HEK293T (cell line): ENCODE measurements at places on chromosomes 12 and 14.
A peak's percentile ranks its signal among the peaks of the same experiment; 100 is the strongest.

GRCh38 chr12:13377698-13378097, 181.2 kb downstream of the EMP1 start:
- DNase-seq: no peak

DNA sequence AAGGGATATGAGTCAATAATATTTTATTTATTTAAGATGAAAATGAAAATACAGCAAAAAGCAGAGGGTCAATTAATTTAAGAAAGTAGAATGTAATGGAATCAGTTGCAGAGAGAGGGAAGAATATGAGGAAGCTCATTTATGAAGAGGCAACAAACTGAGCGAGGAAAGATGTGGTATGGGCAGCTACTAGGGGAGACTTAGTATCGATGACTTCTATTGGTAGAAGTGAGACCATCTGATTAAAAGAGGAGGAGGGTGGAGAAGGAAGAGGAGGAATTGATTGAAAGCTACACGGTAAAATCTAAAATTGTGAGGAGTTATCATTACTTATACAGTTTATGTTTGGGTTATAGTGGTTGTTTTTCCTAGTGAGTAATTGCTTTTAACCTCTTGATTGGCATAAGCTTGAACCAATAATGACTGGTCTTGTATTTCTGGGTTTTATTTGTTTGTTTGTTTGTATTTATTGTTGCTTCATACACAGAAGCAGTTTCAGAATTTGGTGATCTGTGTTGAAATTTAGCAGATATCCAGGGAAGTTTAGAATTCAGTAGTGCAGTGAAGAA, 121.0 kb downstream of the LRRIQ1 start:
- no peak for DNase-seq

GRCh38 chr14:57747036-57747435, 118.9 kb downstream of the SLC35F4 start:
- DNase-seq: no peak

GRCh38 chr12:31970199-31970598, 11.0 kb downstream of the RESF1 start:
- no peak for DNase-seq

DNA sequence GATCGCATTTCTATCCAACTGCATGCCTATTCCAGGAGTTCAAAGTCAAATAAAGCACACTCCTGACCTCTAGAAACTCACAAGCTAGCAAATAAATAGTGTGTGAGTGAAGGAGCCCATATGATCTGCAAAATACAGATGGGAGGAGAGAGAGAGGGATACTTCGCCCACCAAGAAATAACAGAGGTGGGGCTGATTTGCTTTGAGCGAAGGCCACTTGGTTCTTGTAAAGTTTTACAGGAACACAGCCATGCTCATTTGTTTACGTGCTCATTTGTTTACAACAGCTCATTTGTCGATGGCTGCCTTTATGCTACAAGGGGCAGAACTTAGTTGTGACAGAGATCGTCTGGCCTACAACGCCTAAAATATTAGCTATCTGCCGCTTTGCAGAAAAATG, 63.4 kb upstream of the GPATCH2L start:
- no peak for DNase-seq

- DNase-seq: no peak
Observed at GRCh38 chr14:73258845-73259611, 21.7 kb downstream of the PAPLN start.

GRCh38 chr12:96099986-96100385, 64.6 kb upstream of the LTA4H start:
- no peak for DNase-seq

DNA sequence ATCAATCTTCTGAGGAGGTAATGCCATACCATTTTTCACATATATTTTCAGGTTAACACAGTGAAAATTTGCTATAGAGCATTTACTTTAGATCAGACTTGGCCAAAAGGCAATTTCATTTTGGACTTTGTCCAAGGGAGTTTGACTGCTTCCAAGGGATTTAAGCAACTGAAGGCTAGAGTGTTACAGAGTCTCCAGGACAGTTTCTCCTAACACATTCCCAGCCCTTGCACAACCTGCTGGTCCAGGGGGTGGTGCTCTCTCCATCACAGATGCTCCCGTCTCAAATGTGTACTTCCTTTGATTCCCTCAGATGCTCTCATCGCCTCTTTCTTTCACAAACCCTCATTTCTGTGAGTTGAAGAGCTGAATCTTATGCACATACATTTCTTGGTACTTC, 143.1 kb downstream of the TPH2 start:
- no peak for DNase-seq

GRCh38 chr14:35215110-35215813, 76.9 kb upstream of the PSMA6 start:
- DNase-seq: peak; percentile 13

- DNase-seq: no peak
Observed at GRCh38 chr14:90523961-90524875, 127.4 kb downstream of the CALM1 start.

DNA sequence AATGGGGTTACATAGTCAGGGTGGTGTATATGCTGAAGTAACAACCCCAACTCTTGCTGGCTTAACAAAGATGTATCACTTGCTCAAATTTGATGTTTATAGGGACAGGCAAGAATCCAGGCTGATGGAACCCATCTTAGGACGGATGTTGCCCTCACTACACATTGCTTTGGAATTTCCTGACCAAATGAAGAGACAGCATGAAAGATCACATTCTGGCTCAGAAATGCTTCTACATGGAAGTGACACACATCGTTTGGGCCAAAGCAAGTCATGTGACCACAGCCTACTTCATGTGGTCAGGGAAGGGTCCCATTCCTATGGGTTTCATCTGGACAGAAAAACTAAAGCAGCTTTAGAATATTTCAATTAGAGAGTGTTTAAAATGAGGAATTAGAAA, 345.8 kb downstream of the TMEM132D start:
- no peak for DNase-seq

GRCh38 chr12:26473291-26473690, 277.9 kb downstream of the SSPN start:
- DNase-seq: no peak

- DNase-seq: no peak
Observed at GRCh38 chr12:2373307-2373706, 320.5 kb downstream of the CACNA1C start.

GRCh38 chr14:103427485-103428443, 42.5 kb downstream of the MARK3 start:
- DNase-seq: no peak

DNA sequence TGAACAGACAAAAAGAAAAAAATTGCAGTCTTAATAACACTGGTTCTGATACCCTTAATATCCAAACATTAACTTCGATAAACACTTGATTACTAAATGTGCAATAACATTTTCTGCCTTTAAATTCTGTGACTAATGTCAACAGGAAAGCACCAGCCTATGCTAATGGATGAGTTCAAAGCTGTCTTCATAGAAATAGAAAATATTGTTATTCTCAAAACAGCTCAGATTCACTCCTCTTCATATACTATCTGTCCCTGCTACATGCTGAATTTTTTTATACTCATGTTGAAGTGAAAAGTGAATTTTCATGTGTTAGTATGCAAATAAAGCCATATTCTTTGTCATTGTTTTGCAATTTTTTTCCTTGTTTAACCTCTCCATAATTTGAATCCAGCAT, 13.9 kb downstream of the TAS2R43 start:
- no peak for DNase-seq

DNA sequence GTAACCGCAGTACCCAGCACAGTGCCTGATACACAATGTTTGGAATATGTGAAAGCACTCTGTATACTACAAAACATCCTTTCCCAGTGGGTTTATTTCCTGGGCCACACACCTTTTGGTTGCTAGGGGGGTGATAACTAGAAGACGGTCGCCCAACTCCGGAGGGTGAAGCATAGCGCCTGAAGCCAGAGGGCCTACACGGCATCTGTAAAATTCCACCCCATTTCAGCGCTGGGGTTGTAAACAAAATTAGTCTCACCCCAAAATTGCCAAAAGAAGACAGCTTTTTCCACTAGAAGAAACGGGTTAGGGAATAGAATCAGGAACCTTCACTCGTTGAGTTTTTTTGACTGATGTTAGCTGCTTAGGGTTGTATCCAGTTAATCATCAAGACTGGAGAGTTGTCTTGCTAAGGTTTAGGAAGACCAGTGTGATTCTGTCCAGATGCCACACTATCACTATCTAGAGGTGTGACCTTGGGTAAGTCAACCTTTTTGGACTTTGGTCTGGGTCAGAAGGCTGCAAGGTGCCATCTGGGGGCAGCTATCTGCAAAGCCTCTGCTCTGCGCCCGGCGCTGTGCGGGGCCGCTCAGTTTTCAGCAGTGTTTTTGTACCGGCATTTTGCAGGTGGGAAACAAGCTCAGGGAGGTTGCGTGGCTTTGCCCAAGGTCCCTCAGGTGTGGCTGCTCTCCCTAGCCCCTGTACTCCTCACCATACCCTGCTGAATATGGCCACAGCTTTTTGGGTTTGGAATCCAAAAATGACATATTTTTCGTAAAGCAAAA, 1.3 kb downstream of the ZNF839 start:
- no peak for DNase-seq

DNA sequence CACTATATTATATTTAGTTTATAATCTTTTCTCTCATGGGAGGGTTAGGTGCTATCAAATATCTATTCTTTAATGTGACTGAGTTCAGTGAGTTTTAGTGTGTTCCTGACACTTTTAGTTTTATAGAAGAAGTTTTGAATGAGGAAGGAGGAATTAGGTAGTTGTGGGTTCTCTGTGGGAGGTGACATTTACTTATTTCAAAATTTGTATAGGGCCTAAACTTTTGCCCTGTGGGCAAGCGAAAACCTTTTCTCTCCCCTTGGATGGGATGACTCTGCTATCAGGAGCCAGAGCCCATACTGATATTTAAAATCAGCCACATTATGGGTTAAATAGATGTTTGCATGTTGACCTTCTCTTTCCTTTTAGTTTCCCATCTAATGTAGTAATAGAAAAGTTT, 43.6 kb downstream of the SPATS2 start:
- no peak for DNase-seq

- no peak for DNase-seq
Observed at GRCh38 chr14:99064262-99064954, 207.6 kb downstream of the BCL11B start.

- no peak for DNase-seq
Observed at GRCh38 chr12:112979041-112979680, 842 bp downstream of the OAS2 start.

DNA sequence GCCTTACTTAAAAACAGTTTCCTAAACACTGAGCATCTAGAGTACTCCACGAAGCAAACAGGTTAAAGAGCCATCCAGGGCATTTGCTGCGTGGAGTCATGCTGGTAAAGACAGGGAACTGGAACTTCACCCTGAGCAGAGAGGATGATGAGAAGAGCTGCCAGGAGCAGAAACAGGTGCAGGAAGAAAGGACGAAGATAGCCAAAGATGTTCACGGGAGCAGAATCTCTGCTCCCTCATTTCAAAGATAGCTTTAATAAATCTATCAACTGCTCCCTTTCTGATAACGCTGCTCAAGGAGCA, 280.8 kb upstream of the FKBP4 start:
- DNase-seq: no peak

- no peak for DNase-seq
Observed at GRCh38 chr14:106792543-106792942, 1266.2 kb downstream of the TMEM121 start.

GRCh38 chr12:96121271-96121711, 72.9 kb upstream of the ELK3 start:
- DNase-seq: no peak

GRCh38 chr12:88750867-88751543, 170.7 kb upstream of the KITLG start:
- DNase-seq: no peak

DNA sequence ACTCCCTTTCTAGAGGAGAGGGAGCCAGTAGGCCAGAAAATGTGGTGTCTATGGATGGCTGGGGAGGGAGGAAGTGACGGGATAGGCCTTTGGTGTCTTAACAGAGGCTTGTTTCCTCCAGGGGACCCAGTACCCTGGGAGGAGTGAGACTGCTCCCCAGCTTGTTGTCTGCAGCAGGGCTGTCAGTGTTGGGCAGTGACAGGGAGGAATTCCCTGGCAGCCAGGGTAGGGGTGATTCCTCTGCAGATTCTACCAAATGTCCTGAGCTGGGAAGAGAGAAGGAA, 64.0 kb downstream of the GALNT16 start:
- DNase-seq: no peak

- DNase-seq: no peak
Observed at GRCh38 chr14:75333606-75334548, 55.2 kb downstream of the FOS start.

DNA sequence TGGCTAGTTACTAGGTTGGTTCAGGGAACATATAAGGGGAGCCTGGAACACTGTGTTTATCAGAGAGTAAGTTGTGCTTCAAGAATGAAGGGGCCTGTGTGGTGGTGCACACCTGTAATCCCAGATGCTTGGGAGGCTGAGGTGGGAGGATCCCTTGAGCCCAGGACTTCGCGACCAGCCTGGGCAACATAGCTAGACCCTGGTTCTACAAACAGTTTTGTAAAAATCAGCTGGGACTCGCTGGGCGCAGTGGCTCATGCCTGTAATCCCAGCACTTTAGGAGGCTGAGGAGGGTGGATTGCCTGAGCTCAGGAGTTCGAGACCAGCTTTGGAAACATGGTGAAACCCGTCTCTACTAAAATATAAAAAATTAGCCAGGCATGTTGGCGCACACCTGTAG, 42.1 kb upstream of the GPR132 start:
- no peak for DNase-seq

DNA sequence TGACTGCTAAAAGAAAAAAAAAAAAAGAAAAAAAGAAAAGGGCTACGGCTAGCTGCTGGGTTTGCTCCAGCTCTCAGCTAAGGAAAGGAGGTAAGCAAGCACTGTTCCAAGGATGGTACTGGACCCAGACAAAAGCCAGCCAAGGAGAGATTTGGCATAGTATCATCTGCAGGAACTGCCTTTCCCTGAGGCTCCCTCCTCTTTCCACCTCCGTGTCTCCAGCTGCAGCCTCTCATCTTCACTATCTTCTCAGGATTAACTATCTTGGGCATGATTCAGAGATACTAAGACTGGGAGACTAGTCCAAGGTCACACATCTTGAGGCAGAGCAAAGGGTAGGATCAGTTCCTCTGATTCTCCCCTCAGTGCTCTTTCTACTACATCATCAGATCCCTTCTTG, 6.0 kb downstream of the KITLG start:
- no peak for DNase-seq

GRCh38 chr14:49861699-49862088, 9.1 kb upstream of the NEMF start:
- DNase-seq: peak; percentile 45

GRCh38 chr14:92651106-92651757, 97.2 kb downstream of the LGMN start:
- DNase-seq: no peak
